ENCODE measurements at places on chromosomes 13 and 19.

GRCh38 chr19:7500811-7501450 is 12.1 kb upstream of the PEX11G start:
- peak; percentile 83 for DNase-seq

- DNase-seq: no peak
These were observed 30.5 kb upstream of the COX7A1 start for GRCh38 chr19:36182612-36183244.

DNA sequence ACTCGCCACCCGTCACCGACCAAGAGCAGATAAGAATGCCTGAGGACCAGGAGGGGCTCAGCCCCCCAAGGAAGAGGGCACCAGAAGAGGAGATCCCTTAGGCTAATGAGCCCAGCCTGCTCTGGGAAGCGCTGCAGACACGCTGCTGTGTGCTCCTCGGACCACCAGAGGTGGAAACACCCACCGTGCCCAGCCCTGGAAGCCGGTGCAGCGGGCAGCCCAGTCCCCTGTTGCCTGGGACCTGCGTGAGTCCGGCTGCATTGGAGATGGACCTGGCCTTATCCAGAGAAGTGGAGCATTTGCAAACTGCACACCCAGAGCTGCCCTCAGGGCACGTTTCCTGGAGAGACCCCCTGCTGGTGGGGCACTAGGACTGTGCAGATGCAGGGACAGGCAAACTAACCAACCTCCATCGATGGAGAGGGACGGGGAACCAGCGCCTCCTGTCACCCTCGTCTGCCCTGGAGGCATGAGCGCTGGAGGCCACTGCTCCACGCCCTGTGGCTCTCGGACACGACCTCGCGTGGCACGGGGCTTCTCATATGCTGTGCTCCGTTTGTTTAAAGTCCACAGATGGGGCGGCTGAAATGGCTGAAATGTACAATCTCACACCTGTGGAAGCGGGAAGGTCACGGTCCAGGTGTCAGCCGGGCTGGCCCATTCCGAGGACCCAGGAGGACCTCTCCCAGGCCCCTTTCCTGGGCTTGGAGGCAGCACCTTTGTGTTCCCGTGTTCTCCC is 153.9 kb downstream of the KDM4B start:
- no peak for DNase-seq

GRCh38 chr19:13902993-13903555 is 2.8 kb downstream of the BRME1 start:
- no peak for DNase-seq

- peak; percentile 3 for DNase-seq
These were observed 133.7 kb downstream of the RAP2A start for GRCh38 chr13:97567510-97568243.

DNA sequence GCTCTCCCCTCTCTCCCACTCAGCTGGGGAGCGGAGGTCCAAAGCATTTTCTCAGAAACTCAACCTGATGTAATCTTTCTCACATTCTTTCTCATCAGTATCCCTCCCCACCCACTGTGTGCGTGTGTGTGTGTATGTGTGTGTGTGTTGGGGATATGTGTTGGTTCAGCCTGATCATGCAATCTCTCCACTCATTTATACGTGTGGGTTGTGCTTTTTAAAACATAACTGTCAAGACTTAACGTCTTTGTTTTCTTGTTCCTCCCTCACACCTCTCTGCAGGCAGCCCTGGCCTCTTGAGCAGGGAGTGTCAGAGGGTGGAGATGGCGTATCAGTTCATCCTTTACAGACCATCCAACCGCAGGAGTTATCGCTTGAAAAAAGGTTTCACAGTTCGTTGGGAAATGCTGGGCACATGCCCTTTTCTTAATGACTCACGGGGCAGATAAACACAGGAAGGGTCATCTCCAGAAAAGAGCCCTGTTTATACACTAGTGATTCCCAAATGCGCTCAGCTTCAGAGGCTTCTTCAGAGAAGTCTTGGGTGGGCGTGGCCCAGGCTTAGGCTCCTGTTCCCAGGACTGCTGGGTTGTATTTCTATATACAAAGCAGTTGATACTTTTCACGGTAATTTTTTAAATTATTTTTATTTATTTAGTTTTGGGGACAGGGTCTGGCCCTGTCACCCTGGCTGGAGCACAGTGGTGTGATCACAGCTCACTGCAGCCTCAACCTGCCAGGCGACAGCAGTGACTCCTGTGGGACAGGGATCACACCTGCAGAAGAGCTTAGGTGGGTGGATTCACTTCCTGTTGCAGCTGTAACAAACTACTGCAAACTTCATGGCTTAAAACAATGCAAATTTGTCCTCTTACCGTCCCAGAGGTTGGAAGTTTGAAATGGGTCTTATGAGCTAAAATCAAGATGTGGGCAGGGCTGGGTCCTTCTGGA is 60.3 kb downstream of the CCDC70 start:
- DNase-seq: no peak

DNA sequence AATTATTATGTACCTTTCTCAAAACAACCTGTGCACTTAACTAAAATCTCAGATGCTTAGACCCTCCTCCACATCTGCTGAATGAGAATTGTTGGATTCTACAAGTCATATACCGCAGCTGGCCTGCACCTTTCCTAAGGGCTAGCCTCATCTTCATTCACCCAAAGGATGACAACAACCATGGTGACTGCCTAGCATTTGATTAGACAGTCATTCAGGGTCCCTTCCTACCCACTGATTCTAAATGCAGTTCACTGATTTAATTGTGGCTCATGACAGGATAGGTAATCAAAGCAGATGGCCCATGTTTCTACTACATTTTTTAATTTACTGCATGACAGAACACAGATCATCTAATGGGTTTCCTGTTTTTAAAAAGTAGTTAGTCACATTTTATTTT is 551.9 kb upstream of the SLC10A2 start:
- DNase-seq: no peak

DNA sequence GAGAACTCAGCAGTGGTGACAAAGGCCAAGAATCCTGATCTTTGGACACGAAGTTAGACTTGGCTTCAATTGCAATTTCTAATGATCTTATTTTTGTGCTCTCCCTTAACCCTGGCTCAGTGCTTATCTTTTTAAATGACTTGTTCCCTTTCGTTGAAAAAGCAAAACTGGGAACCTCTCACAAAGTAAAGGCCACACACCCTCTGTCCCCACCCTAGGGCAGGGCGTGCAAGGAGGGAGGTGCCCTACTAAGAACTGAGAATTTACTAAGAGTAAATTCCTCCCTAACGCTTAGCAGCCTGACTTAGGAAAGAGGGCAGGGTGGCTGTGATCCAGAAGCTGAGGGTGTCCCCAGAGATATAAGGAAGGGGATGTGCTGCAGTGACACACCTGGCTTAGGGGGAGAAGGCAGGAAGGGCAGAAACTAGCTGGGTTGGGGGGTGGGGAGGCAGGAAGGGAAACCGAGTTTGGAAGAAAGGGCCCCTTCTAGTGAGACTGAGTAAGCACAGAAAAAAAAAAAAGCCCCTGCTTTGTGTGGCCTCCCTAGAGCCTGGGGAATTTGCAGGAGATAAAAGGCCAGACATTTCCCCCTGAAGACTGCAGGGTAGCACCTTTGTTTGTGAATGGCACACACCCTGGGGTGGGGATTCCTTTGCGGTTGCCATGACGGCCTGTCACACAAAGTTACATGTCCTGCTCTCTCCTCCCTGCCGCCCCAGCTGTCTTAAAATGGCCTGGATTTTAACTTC is 435.1 kb downstream of the EFNB2 start:
- DNase-seq: no peak

DNA sequence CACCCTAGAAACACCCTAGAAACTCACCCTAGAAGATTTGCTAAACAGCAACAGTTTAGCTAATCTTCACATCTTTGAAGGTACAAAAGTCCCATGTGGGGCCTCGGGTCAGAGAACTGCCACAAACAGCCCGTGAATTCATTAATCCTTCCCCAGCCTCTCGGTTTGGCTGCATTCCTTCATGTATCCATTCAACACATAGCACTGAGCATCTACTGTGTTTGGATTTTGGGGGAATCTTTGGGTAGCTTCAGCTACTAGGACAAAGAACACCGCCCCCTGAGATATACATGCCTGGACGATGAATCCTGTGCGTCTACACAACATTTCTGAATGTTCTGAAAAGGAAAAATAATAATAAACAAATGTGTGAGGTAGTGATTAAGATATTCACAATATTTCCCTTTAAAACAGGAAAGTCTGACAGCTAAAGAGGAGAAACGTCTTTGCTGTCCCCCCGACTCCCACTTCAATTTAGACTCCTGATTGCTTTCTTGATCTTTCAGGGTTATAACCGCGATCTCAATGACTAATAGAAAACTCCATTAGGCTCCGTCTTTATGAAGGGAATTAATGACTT is 63.5 kb downstream of the ALOX5AP start:
- no peak for DNase-seq

DNA sequence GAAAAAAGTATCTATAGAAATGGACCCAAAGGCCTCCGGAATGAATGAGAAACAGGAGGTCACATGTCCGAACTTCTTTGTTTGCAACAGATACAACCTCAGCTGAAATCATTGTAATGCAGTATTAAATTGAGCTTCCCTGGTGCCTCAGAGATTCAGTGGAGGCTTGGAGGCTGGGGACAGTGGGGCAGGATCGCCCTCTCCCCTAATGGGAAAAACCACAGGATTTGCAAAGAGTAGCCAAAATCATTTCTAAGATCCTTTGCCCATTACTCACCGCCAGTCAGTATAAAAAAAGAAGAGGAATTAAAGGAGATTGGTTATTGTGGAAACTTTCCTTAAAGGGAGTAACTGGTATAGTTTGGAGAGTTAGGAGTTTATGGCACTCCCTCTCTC is 30.4 kb upstream of the IRS2 start:
- DNase-seq: no peak
